ENCODE measurements at places on chromosomes 6 and 20.

GRCh38 chr6:113676968-113677367, 180.2 kb upstream of the MARCKS start:
- no peak for DNase-seq

DNA sequence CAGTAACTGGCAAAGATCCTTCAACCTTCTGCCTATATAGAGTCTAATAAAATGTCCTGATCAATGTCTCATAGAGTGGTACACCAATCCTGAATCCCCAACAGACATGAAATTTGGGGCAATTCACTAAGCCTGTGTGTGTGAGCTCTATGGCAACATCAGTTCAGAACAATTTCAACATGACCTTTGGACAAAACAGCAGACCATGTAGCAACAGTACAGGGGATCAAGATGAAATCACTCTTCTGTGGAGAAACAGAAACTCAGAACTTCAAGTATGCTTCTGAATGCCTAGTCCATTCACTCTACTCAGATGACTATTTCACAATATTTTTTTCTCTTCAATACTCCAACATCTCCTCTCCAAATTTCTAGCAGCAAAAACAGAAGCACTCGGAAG, 49.1 kb upstream of the OPRM1 start:
- no peak for DNase-seq

- DNase-seq, result no peak
Observed at GRCh38 chr20:61805365-61805764, 260.3 kb downstream of the TAF4 start.

- DNase-seq, result no peak
Observed at GRCh38 chr6:101516578-101516977, 123.1 kb downstream of the GRIK2 start.

GRCh38 chr20:57195469-57196100, 70.9 kb downstream of the BMP7 start:
- no peak for DNase-seq

GRCh38 chr6:54698974-54699373, 147.6 kb upstream of the FAM83B start:
- no peak for DNase-seq

- no peak for DNase-seq
Observed at GRCh38 chr20:14782731-14783130, 445.3 kb upstream of the FLRT3 start.

GRCh38 chr6:108526739-108527174, 34.0 kb upstream of the FOXO3 start:
- DNase-seq, result no peak

- peak; percentile 50 for DNase-seq
Observed at GRCh38 chr20:46307139-46307998, 929 bp downstream of the CDH22 start.

DNA sequence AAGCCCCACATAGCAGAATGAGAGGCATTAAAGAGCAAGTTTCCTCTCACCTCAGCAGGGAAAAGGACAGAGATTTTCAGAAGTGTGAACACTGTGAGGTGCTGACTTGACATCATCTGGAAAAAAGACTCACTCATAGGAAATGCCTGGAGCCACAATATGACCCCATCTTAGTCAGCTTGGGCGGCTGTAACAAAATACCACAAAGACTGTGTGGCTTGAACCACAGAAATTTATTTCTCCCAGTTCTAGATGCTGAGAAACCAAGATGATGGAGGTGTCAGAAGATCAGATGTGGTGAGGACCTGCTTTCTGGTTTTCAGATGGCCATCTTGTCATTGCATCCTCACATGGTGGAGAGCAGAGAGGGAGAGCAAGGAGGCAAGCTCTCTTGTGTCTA, 253.1 kb downstream of the ADGB start:
- no peak for DNase-seq

DNA sequence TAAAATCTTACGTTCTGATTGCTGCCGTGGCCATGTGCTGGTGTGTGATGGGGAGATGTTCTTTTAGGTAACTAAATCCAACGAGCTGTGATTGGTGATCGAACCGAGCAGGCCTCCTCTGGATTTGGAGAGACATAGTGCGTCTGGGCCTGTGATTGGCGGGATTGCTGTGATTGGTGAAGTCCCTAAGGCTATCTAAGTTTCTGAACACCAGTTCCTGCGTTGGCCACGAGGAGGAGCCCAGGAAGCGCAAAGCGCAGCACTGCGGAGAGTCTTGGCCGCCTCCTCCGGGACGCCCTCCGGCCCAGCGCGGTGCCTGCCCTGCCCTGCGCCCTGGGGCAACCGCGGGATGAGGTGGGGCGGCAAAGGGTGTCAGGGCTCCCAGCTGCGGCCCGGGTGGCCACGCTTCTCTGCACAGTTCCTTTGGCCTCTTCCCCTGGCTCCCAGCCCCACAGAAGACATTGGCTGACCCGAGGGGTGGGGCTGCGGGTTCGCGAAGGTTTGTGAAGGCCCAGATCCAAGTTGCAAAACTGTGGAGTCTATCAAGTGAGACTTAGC, 33.0 kb downstream of the HNF4A start:
- DNase-seq, result peak; percentile 9

GRCh38 chr6:107717781-107718180, 106.3 kb downstream of the SCML4 start:
- DNase-seq, result no peak

GRCh38 chr20:55667955-55668354, 337.4 kb downstream of the CBLN4 start:
- no peak for DNase-seq

DNA sequence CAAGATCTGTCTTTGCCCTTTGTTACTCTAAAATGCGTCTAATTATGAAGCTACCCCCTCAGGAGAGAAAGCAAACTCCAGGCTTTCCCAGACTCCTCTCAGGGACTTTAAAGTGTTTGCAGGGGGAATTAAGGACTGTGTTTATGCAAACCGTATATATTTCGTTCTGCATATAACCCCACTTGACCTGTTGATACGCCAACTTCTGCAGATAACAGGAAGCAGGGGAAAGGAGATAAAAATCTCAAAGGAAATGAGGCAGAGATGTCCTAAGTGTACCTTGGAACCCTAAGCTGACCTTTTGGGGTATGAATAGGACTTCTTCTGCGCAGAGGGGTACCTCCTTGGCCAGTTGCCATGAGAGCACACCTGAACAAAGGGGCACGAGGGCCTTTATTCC, 8.1 kb downstream of the SYCP2L start:
- no peak for DNase-seq

DNA sequence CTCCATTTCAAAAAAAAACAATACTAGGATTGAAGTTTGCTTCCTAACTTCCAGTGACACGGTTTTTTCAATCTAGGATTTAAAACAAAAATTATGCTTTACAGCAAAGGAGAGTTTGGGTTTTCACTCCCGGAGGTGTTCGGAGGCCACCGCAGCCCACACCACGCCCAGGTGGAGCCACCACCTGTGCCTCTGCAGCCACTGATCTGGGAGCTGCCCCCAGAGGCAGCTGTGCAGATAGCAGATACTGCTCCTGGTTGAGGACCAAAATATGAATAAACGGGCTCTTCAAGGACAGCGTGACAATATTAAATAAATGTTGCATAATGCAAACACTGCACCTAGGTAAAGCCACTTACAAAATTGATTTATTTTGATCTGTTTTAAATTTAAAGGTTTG, 30.2 kb downstream of the DLL1 start:
- no peak for DNase-seq

DNA sequence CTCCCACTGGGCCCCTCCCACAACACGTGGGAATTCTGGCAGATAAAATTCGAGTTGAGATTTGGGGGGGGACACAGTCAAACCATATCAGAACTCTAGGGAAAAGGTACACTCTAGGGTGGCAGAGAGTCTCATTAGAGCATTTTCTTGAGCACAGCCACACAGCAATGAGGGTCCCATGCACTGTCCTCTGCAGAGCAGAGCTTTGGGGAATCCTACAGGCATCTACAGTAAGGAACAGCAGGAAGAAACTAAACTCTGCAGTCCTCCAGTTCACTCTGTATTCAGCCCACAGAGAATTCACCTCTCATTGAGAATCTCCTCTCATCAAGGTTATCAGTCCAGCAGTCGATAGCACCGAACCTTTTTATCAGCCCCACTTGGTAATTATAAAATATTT, 438.6 kb upstream of the NOX3 start:
- no peak for DNase-seq

DNA sequence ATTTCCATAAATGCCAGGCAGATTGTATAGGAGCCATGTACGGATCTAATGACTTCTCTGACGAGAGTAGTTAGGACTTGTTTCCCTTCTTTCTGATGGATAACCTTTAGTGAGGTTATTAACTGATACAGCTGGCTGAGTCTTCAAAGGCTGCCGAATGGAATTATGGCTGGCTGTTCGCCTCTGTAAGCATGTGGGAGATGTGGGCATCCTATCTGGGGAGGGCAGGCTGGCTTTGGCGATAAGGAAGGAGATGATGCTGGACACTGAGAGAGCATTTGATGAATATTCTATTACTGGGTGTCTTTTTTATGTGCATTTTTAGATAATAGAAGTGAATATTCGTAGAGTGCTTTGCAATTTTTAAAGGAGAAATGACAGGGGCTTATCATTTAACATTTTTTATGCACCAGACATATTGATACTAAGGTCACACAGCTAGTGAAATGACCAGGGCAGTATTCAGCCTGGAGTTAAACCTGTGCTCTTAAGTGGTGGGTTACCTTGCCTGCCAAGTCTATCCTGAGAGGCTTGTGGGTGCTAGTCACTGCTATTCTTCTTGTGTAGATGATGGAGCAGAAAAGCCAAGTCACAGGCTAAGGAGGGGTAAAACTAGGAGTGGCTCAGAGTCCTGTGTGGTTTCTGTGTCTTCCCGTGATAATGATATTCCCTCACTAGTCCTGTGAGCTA, 3.1 kb downstream of the PBOV1 start:
- DNase-seq, result no peak

GRCh38 chr6:20711518-20711917, 177.3 kb downstream of the CDKAL1 start:
- no peak for DNase-seq

- no peak for DNase-seq
Observed at GRCh38 chr6:139378882-139379341, 4.5 kb upstream of the CITED2 start.

- DNase-seq, result no peak
Observed at GRCh38 chr20:61891916-61892649, 173.6 kb downstream of the TAF4 start.

DNA sequence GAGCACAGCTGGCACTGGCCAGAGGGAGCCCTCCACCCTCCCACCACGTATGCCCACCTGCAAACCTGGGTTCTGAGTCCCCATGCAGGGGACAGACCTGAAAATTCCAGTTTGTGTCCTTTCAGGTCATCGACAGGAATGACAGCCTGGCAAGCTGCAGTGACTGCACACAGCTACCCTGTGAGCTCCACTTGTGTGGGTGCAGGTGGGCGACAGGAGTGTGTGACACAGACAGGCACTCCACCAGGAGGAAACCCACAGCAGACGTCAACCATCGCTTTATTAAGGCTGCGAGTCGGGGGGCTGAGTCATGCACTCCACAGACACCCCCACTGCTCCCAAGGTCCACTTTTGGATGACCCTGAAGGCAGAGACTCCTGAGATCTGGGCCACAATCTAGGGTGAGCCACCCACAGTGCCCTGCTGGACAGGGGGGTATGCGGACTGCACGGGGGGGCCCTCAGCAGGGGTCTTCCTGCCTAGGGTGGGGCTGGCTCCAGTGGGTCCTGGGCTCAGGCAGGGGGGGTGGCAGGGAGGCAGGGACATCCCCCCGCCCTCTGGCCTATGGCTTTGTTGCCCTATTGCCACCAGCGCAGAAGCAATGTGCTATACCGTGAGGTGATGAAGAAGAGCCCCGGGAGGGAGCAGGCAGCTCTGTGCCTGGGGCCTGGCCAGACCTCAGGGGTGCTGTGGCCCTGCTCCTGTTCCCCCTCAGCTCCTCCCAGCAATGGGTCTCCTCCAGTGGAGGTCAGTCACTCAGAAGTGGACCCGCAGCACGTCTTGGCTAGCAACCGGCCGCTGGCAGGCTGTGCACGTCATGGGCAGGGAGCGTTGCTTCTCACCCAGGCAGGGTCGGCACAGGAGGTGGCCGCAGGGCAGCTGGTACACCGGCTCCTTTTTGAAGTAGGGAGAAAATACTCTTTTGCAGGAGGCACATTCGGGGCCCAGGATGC, 25.1 kb upstream of the AVP start:
- DNase-seq, result no peak

- DNase-seq, result no peak
Observed at GRCh38 chr6:45003387-45003786, 324.7 kb upstream of the RUNX2 start.

DNA sequence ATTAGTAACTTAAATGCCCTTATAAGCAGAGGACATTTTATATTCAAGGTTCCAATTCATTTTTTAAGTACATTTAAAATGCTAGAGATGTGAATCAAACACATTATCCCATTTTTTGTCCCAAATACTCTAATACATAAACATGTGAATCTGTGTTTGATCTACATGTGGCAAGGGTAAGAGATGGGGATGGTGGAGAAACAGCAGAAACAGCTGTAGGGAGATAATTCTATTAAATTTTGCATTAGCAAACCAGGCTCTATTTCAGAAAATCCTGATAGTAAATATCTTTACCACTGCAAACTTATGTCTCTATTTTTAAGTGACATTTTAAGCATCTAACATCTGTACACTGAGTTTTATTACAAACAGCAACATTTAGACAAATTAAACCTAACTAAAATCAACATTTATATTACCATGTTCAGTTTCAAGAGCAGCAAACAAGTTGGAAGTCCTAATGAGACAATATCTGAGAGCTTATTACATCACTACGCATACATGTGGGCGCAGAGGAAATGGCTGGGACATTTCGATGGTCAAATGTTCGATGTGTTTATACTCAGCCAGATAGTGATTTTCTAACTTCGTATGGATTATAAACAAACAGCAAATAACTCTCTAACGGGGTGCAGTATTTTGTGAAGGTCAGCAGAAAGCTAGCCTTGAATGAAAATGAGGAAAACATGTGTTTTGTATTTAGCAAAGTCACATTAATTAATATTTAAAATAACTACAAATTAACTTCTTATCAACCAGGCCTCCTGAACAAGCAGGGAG, 165.1 kb downstream of the GJA1 start:
- DNase-seq, result no peak

DNA sequence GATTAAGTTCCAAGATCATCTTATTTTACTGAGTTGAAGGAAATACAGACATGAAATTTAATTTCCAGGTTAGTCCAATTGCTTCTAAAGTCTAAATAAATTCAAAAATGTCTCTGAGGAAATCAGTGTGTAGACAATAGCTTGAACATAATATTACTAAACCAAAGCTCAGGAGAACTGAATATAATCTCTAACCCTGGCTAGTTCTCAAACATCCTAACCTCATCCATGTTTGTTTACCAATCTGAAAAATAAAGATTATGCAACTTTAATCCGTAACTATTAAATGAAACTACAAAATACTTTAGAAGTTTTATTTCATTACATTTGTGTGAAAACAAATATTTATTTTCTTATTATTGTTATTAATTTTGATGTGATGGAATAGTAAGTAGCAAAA, 387.2 kb downstream of the TBC1D32 start:
- DNase-seq, result no peak

- peak; percentile 24 for DNase-seq
Observed at GRCh38 chr20:728256-728944, 39.9 kb downstream of the SLC52A3 start.

GRCh38 chr20:28562510-28562898, 2695.0 kb upstream of the DEFB115 start:
- no peak for DNase-seq

Data from stimulated activated CD8-positive, alpha-beta memory T cell treated with anti-CD3 and anti-CD28 coated beads, Interleukin-15, amount 100 ng/mL, for 4 hours (primary cell).